Amniotic epithelial cell (primary cell): ENCODE measurements at places on chromosomes 2 and 18.

DNA sequence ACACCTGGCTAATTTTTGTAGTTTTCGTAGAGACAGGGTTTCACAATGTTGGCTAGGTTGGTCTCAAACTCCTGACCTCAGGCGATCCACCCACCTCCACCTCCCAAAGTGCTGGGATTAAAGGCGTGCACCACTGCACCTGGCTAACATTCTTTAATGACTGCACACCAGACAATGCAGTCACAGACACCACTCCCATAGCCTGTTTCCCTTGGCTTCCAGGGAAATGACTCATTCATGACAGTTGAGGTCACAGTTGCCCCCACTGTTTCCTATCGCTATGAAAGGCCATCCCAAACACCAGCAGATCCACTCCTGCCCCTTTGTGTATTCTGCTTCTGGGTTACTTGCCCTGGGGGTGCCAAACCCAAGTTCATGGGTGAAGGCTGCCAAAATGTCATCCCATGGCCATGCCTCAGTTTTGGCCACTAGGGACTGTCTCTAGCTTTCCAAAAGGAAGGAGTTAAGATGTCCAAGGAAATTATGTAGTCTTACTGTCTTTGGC, 8.7 kb downstream of the CHMP1B start:
- peak; percentile 23 for DNase-seq

- DNase-seq: no peak
These were observed 52.4 kb downstream of the STK39 start for GRCh38 chr2:168194784-168195522.

DNA sequence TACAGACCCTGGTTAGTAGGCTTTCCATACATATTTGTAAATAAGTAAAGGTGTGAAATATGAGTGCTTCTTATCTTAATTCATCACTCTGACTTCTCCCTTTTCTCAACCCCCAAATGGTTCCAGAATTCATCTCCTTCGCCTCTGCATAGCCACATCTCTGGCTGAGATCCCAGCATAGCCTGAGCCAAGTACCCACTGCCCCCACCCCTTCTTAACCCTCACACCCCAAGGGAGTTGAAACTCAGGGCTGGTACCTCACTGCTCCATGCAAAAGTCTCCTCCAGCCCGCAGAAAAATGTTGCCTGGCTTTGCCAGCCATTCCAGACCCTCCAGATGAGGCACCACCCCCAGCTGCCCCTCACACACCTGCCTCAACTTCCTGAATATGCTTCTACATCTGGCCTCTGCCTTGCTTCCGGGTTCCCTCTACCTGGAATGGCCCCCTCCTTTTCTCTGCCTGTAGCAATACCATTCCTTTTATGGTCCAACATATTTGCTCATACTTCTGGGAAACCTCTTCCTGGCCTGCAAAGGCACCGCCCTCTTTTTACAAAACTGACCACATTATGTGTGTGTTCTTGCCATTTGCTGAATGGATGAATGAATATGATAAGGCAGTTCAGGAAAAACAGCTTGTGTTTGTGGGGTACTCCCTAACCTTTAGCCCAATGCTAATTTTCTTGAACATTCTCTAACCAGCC, 112.8 kb downstream of the CELF4 start:
- DNase-seq: peak; percentile 16

DNA sequence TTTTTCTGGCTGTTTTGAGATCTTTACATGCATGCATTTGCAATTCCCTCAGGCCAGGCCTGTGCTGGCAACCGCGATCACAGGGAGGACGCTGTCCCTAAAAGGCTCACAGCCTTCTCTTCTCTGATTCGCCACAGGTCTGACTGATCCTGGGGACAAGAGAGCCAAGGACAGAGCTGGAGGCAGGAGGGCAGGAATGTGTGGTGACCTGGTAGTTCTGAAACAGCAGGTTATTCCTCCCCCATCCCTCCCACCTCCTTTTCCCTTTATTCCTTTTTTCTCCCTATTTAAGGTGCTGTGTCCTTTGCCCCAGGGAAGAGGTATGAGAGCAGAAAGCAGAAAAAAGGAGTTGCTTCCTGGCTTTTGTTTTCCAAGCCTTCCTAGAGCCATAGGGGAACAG, 21.9 kb downstream of the TMEM177 start:
- no peak for DNase-seq

DNA sequence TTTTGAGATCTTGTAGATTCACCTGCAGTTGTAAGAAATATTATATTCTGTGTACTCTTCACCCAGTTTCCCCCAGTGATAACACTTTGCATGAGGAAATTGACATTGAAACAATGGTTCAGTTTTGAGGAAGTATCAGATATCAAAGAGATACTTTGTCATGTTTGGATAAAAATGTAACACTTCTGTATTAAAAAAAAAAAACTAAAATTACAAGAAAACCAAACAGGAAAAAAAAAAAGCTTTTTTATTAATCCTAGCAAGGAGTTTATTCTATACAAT, 204.0 kb downstream of the ARL4C start:
- DNase-seq: no peak

- peak; percentile 82 for DNase-seq
These were observed 111.6 kb downstream of the SMAD7 start for GRCh38 chr18:48838921-48839818.

DNA sequence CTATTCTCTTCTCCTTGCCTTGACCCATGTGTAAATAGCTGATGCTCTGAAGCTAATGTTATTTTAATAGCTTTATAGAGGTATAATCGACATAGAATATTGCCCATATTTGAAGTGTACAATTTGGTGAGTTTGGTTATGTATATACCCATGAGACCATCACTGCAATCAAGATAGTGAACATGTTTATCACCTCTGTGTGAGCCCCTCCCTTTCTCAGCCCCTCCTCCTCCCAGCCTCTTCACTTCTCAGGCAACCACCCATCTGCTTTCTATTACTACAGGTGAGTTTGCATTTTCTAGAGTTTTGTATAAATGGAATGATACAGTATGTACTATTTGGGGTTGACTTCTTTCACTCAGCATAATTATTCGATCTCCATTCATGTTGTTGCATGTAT, 181.1 kb downstream of the INO80D start:
- no peak for DNase-seq

- peak; percentile 68 for DNase-seq
These were observed 739.4 kb upstream of the CHAC2 start for GRCh38 chr2:53028225-53028624.

DNA sequence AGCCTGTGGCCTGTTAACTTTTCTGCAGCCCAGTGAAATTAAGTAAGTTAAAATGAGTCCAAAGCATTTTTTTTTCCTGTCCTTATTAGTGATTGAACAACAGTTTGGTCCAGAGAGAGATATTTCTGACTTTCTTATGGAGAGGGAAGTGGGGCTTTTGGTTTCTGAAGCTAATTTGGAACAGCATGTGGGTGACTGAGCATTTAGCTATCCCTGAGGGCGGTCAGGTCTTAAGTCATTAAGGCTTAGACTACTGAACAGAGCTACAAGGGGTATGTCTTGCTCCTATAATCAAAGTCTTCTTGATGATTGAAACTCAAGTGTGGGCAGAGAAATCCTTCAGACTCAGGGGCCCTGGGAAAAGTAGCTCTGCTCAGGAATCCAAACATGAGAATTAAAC, 14.0 kb downstream of the ARHGAP25 start:
- DNase-seq: no peak

DNA sequence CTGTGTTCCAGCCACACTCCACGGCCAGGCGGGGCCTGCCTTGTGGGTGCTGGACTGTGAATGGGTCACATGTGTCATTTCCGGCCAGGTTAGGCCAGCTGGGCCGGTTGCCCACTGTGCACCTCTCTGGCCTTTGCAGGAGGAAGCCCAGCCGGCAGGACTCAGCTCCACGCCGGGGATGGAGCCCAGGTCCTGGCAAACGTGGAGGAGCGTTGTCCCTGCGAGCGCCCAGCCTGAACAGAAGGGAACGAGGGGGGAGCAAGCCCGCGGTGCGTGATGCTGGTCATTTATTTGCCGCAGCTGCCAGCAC, 152.9 kb downstream of the PXDN start:
- no peak for DNase-seq

DNA sequence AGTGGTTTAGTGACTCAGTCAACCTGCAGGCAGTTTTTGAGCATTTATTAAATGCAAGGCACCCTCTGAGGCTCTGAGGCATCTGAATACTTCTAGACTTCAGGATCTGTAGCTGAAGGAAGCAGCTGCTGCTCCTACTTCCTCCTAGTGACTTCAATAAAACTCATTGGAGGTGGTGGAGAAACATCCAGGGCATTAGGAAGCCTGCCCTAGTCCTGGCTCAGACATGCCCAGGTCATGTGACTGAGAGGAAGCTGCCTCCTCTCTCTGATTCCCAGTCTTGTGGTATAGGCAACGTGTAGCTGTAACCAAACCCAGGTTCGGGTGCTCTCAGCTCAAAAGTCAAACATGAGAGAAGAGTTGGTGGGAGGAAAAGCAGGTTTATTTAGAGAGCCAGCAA, 287.2 kb upstream of the GYPC start:
- DNase-seq: no peak

DNA sequence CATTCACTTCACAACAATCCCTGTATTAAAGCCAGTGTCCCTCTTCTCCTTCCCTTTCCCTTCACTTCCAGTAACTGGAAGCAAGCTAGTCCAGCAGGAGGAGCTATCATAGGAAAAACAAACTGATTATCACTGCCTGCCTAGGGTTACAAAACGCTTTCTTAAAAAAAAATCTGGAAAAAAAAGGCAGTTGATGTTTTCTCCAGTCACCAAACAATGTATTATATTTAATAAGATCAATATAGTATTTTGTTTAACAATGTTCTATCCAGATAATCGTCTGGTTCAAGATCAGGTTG, 78.8 kb upstream of the ITGB6 start:
- DNase-seq: no peak

- no peak for DNase-seq
These were observed 7.5 kb upstream of the SERPINB13 start for GRCh38 chr18:63579616-63580015.

- no peak for DNase-seq
These were observed 124.7 kb upstream of the ZNF516 start for GRCh38 chr18:76619621-76620315.

GRCh38 chr18:32317651-32318050, 127.8 kb downstream of the MEP1B start:
- DNase-seq: peak; percentile 84

GRCh38 chr18:3044931-3045698, 32.2 kb upstream of the LPIN2 start:
- no peak for DNase-seq
